ENCODE measurements at places on chromosomes 11 and 22.

- DNase-seq: no peak
Measured at GRCh38 chr11:66417000-66417399, 3.8 kb upstream of the NPAS4 start.

DNA sequence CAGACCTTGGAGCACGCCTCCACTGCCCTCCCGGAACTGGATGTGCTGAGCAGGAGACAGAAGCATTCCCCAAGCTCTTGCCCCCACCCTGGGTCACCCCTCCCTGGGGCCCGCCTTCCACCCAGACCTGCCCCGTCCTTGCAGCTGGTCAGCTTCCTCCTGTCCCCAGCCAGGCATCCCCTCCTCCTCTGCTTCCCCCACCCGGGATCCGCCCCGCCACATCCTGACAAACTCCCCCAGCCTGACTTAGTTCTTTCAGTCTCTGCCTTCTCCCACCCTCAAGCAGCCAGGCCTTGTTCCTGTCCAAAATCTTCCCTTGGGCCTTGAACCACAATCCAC lies 1.1 kb upstream of the PLXNB2 start:
- DNase-seq: no peak

- DNase-seq: peak; percentile 51
Measured at GRCh38 chr22:50481440-50482106, at the start of gene ADM2. Gene ADM2, plus strand, starts transcription at chr22:50481543. Its CDS starts 305 bp downstream, at chr22:50481848.

- DNase-seq: no peak
Measured at GRCh38 chr11:7418906-7419305, 66.4 kb upstream of the OLFML1 start.

DNA sequence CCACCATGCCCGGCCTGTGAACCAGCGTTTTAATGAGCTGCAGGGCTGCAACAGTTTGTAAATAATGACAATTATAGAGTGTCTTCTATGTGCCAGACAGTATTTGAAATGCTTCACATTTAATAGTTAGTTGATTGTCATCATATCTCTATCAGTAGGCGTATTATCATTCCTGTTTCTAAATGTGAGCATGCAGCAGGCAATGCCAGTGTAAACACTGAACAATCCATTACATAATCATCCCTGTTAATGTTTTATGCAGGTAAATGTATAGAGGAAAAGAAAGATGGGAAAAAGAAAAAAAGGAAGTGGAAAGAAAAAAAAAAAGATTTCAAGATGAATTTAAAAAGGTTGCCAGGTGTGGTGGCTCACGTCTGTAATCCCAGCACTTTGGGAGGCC lies 52.3 kb downstream of the ZBTB44 start:
- DNase-seq: no peak

DNA sequence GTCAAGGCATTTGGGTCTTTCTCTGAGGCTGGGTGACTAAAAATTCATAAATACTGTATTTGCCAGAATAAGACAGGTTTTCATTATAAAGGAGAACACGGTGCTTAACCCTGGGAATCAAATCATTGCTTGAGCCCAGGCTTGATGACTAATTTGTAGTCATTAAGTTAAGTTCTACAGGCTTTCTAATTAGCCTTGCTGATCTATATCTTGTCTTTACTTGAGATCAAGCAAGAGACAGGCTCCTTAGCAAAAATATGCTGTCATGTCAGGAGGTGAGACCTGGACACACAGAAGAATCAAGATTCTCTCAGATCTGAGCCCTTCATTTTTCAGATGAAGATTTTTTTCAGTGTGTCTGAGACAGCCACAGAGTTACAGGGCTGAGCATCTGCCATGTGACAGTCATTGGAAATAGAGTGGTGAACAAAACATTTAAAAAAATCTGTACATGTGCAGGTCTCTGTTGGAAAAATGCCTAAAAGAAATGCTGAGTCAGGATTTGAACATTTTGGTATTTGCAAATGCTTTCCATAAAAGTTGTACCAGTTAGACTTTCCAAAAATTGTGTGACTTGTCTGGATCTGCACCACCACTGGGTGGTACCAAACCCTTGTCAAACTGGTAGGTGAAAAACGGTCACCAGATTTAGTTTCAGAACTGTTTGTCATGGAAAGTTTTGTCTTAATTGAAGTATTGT lies 14.6 kb downstream of the ACAT1 start:
- peak; percentile 22 for DNase-seq

DNA sequence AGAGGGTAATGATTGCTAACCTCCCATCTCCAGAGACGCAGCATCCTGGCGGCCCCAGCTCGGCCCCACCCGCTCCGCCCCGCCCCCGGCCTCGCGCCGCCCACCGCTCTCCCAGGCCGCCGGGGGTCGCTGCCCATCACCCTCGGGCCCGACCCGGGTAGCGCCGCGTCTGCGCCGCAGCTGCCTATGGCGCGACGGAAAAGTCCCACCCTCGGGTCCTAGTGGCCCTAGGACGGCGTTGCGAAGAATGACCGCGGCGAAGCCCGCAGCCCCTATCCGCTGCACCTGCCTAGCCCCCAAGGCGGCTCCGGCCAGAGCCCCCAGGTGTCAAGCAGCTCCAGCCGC lies 457 bp downstream of the CPSF7 start:
- peak; percentile 40 for DNase-seq

DNA sequence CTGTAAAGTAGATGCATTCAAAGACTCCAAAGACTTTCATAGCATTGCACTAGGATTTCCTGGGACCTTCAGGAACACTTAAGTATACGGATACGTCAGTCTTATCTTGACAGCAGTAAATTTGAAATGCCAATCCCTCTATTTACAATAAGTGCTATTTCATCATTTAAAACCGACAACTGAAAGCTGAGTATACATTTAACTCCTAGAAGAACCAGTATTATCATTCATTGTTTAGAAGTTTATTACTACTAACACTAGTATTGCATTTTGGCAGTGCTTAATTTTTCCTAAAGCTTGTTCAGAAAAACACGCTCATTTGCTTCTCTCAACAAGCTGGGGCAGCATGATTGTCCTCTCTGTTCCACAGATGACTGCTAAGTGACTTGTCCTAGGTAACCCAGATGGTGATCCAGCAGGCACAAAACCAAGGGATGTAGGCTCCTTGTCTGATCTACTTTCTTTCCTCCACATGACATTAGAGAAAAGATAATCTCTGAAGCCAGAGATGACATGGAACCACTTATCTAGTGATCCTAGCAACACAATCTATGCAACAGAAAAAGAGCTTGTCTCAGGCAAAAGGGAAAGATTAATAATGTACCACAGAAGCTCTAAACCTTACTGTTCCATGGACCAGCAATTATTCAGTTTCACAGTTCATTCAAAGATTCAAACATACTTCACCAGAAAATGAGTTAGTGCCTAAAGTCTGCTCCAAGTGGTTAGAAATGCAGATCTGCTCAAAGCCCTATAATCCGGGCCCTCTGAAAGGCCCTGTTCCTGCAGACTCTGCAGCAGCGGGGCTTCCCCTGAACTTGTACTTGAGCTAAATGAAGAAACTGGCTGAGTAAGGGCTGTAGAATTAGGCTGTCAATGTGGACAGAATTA lies 5.2 kb downstream of the MAML2 start:
- DNase-seq: no peak

DNA sequence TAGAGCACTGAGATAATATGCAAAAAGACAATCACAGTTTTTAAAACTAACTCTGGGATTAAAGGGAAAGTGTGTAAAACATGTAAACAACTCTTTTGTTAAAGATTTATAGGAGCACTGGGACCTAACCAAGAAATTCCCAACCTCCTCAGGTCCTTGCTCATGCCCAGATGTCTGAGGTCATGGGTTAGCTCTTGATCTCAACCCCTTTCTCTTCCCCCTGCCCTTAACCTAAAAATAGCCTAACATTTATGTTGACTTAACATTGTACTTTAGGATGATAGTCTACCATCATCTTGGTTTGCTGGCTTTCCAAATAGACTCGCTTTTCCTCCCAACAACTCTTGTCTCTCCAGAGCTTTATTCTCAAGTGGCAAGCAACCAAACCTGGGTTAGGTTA lies 258.2 kb upstream of the FAT3 start:
- DNase-seq: no peak

DNA sequence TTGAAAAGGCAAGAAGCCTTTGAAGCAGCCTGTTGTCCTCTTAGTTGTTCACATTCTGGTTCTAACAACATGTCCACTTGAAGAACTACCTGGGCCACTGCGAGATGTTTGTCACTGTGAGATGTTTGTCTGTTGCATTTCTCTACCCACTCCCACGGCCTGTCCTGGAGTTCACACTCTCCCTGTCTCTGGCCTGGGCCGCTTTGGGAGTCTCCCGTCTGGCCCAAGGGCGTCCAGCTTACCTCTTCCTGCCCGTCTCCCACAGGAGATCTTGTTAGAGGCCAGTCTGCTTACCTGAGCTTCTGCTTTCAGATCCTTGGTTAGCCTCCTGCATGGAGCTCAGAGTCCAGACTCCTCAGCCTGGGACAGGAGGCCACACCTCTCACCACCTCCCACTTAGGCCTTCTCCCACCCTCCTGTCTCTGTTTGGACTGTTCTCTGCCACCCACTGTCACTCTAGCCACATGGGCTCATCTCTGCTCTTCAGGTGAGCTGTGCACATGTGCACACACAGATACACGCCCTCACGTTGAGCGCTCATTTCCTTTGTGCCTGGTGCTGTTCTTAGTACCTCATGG lies 66.0 kb downstream of the TBC1D22A start:
- DNase-seq: no peak

- DNase-seq: no peak
Measured at GRCh38 chr11:95375886-95376285, 144.9 kb upstream of the SESN3 start.

- DNase-seq: no peak
Measured at GRCh38 chr22:19905347-19906276, 36.0 kb upstream of the COMT start.

- DNase-seq: no peak
Measured at GRCh38 chr22:34004058-34004457, 83.8 kb upstream of the LARGE1 start.

- DNase-seq: no peak
Measured at GRCh38 chr11:110939471-110939870, 227.2 kb upstream of the ARHGAP20 start.

- DNase-seq: no peak
Measured at GRCh38 chr11:111448414-111448813, 63.8 kb downstream of the BTG4 start.

DNA sequence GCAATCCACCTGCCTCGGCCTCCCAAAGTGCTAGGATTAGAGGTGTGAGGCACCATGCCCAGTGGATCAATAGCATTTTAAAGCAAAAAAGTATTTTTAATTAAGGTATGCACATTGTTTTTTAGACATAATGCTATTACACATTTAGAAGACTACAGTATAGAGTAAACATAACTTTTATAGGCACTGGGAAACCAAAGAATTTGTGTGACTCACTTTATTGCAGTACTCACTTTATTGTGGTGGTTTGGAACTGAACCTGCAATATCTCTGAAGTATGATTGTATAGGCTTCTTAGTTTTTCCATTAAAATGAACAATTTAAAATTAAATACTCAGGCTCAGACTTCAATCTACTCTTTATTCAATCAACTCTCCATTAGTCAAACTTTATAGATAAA lies 17.5 kb upstream of the CD3E start:
- no peak for DNase-seq

- DNase-seq: no peak
Measured at GRCh38 chr22:26162926-26163325, 6.3 kb upstream of the SEZ6L start.

- no peak for DNase-seq
Measured at GRCh38 chr22:24247011-24247507, 2.2 kb upstream of the GGT5 start.

DNA sequence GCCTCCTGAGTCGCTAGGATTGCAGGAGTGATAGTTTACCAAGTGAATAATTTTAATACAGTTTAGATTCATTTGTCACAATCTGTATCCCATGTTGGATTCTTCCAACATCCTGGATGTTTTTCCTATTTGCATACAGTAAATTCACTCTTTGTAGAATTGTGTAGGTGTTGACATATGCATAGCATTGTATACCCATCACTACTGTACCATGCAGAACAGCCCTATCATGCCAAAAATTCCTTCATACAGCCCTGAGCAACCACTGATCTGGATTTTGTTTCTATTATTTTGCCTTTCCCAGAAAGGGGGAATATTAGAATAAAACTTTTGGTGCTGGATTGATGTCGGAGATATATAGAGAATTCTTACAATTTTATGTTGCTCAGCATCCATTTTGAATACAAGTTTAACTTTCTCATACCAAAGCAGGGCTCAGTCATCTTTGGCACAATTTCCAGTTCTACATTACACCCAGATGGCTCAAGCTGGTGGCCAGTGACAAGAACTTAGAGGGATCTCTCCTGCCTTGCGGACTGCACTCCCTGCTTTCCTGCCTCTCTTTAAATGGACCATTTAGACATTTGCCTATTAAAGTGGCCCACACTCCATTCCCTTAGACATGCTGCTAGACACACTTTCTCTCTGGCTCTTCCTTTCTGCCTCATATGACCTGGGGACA lies 45.4 kb upstream of the CFAP300 start:
- no peak for DNase-seq

GRCh38 chr22:37982938-37983859 lies 1.2 kb downstream of the SOX10 start:
- no peak for DNase-seq

GRCh38 chr11:17414317-17414737 lies 25.9 kb upstream of the KCNJ11 start:
- DNase-seq: no peak

DNA sequence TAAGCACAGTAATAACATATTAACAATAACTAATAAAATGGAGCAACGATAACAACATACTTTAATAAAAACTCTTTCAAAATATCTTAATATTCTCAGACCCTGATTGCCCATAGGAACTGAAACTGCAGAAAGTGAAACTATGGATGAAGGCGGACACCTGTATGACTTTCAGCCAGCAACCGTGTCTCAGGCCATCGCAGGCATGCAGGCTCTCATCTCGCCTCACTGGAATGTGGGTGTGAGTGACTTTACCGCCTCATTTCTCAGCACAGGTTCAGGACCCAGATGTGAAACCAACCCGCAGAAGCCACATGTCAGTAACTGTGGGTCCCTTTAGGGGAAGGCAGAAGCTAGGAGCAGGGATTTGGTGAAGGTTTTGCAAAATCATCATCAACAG lies 539.1 kb downstream of the FAM181B start:
- DNase-seq: no peak

DNA sequence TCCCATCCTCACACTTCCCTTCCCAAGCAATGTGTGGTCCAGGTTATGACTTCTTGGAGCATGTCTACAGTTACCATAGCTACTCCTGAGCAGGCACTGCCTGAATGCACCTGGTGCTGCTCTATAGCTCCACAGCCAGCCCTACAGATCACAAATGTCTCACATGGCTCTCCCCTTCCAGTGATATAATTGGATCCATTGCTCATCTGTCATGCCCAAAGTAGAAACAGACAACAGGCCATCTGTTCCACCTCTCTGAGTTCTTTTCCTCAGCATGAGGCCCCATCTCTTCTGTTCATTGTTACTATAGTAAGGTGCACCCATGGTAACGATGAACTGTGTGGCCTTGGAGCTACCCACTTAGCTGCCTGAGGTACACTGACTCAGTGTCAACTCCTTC lies 320.3 kb upstream of the ZC3H12C start:
- DNase-seq: no peak

- DNase-seq: no peak
Measured at GRCh38 chr22:40560551-40560950, 76.0 kb downstream of the MRTFA start.

- DNase-seq: peak; percentile 32
Measured at GRCh38 chr22:49305214-49305965, 522.3 kb downstream of the BRD1 start.
